Activated CD4-positive, CD25-positive, alpha-beta regulatory T cell treated with anti-CD3 and anti-CD28 coated beads, Interleukin-2, amount 50 U/mL, for 16 hours (primary cell): ENCODE measurements at places on chromosomes 5 and 9.

DNA sequence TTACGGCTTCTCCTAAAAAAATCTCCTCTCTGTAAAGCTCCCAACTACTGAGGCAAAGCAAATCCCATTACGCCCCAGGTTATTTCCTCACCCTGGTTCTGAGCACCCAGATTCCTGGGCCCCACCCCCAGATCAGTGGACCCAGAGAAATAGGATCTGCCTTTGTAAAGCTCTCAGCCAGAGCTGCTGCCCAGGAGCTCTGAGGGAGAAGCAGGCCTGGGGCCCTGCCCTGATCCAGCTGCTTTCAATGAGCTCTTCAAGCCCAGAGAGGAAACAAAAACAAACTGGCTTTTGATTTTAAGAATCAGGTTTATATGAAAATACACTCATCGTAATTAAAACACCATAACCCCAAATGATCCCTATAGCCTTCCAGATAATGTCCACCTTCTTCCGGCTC lies 124.5 kb downstream of the C5orf15 start:
- no peak for DNase-seq

DNA sequence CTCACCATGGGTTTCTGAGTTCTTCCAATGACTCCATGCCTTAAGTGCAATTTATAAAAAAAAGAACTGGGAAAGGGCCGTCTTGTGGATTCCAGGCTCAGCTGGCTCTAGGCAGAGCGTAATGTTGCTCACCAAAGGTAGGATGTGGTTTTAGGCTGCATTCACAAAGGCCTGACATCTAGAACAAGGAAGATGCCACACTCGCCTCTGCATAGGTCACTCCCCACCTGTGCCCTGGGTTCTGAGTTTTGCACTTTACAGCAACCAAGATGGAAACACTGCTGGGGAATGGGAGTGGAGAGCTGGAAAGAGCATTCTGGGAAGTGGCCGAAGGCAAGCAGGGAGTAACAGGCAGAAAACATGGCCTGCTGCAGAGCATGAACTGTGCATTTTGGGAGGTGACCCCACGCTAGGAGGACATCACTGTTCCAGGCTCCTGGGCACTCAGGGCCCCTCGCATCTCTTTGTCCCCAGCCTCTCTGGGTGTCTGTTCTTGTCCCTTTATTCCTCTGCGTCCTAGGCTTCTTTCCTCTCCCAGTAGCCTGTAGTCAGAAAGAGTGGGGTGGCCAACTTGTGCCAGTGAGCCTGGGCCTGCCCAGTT lies 12.3 kb downstream of the FCN2 start:
- no peak for DNase-seq

DNA sequence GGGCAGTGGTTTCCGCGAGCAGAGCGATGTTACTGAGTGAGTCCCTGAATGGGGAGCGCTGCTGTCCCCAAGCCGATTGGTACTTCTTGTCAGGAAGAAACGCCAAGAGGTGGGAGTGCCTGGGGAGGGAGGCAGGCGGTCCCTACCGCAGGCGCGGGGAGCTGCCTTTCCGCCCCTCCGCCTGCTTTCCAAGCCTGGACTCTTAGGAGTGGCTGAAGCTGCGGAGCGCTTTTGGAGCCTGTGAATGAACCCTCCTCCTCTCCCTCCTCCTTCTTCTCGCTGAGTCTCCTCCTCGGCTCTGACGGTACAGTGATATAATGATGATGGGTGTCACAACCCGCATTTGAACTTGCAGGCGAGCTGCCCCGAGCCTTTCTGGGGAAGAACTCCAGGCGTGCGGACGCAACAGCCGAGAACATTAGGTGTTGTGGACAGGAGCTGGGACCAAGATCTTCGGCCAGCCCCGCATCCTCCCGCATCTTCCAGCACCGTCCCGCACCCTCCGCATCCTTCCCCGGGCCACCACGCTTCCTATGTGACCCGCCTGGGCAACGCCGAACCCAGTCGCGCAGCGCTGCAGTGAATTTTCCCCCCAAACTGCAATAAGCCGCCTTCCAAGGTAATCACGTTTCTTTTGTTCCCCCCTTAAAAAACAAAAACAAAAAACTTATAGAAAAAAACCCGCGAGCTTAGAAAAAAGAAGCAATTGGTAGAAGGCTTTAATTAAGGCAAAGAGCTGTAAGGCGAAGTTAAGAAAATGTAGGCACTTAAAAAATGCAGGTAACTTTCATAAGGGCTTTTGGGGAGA lies at the start of gene VCAN:
Gene VCAN (plus strand): TSS at position 340 of the 808 bp plus-strand sequence. CDS start 11,775 bp downstream, outside the sequence.
- no peak for DNase-seq

DNA sequence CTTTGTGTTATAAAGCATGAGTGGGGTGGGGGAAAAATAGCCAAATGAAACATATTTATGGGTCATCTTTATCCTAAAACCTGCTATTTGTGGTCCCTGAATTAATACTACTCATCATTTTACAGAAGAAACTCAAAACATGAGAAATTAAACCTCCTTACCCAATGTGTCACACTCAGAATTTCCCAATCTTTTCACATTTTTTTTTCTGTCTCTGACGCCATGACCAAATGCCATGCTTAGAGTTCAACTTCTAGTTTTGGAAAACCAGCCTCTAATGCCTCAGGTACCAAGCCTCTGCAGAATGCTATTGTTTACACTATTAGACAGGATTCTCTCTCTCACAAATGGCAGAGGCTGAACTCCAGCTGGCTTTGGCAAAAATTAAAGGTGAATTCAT lies 505.5 kb upstream of the WWC1 start:
- DNase-seq, result no peak

DNA sequence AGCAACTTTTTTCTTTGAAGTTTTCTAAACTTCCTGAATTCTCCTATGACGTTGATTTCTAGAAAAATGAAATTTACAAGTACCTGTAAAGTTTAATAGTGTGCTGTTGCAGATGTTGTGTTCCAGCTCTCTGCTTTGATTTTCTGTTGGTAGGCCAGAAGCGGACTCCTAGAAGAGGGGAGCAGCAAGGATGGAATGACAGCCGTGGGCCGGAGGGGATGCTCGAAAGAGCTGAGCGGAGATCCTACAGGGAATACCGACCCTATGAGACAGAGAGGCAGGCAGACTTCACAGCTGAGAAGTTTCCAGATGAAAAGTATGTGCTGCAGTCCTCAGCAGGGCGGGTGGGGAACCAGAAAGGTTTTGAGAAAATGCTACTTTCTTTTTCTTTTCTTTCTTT lies 8.3 kb downstream of the HABP4 start:
- DNase-seq, result no peak

DNA sequence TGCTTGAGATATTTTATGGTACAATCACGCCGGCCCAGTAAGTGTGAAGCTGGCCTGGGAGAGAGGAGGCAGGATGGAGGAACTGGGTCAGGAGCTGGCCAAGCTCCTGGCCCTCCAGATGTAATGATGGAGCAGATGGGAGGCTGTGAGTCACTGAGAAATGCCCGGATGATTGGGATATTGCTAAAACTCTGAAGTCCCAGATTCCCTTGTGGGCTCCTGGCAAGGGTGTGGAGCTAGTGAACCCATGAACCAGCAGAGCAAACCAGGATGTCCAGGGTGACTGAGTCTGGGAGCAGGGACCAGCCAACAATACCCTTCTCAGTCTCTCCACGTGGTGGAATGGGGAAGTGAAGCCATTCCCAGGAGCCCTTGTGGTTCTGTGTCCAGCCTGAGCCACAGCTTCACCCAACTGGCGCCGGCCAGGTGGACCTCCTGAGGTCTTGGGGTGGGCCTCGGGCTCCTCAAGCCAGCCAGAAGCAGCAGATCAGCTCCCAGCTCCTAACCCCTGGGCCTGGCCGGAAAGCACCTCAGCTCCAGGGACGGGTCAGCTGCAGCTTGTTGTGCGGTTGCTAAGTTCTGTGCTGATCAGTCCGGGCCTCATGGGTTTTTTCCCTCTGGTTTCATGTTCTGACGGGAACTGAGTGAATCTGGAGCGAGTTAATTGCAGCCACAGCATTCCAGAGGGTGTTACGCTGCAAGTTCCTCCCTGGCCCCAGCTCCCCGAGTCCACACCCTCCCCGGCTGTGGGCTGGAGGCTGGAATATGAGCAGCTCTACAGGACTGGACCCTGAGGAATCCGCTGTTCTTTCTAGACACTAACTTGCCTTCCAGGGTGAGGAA lies 37.6 kb downstream of the DUSP1 start:
- DNase-seq, result no peak

DNA sequence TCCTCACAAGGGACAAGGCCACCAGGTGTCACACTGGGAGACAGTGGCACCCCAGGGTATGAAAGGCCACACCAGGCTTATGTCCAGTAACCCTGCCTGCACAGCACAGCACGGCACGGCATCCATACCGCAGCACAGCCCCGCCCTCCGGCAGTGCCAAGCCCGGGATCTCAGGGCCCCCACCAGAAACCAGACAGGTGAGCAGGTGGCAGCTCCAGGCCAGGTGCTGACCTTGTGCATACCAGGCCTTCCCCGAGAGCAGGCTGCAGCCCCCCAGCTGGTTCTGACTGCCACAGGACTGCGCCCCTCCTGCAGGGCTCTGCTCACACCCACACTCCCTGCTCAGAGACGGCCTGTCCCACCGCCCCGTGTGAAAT lies 56.5 kb downstream of the ADAMTS2 start:
- DNase-seq, result no peak

DNA sequence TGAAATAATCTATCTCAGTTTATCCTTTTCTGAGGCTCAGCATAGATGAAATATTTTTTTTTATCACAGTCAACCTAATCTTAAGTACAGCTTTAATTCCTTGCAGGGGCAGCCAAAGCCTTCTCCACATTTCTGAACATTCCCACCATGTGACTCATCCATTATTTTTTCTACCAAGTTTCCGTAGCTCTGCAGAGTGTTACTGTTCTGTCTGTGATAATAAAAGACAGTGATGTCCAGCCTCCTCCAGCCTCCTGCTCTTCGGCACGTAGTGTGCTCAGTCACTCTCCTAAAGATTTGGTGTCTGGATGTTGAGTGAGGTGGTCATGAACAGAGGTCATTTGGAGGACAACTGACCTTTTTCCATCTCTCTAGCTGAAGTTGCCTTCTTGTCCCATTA lies 338.1 kb upstream of the ADAMTS16 start:
- DNase-seq, result no peak

DNA sequence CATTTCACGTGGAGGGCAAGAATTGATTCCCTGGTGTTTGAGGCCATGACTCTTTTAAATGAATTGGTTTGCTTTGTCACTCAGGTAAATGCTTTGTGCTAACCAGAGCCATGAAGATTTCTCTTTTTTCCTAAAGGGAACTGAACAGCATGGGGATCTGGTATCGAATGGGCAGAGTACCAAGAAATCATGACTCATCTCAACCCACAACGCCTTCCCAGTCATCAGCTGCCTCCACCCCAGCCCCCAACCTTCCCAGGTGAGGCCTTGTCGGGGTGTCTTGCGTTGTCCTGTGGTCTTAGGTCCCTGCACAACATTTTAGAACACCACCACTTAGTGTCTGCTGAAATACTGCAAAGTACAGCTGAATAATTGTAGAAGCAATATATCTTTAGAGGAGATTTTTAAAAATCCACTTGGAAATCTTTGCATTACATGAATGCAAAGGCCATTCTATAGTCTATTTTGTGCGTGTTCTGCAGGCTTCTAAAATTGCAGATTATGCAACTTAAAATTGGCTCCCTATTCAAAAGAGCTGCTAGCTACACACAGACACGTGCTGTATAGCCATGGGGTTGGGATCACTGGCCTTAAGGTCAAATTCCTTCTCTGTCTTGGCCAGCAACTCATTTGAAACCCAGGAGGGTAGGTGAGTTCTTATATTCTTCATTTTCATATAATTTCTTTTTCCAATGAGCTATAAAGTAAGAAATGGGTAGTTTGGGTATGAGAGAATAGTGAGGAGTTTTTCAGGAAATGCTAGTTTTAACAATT lies 69.0 kb downstream of the MVB12B start:
- no peak for DNase-seq

DNA sequence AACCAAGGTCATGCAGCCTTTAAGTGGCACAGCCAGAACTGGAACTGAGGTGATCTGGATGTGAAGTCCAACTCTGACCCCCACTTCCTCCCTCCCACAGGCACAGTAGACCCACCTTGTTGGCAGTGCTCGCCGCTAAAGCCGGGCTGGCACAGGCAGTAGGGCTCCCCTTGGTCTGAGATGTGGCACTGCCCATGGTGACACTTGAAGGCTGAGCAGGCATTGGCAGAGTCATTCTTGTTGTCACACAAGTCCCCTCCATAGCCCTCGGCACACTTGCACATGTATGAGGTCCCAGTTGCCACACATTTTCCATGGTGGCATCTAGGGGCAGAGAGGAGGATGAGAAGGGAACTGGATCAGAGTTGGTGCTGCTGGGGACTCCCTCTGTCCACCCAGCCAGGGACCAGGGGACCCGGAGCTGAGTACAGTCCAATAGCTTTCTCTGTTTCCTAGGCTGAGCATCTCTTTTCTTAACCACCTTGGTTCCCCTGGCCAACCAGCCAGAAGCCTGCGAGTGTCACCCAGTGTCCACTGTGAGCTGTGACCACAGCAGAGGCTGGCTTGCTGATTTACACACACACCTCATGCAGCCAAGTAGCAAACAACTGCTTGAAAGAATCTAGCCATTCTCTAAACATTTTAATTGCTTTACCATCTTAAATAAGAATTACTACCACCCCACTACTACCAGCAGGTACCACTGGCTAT lies 90.7 kb upstream of the PANK3 start:
- DNase-seq, result no peak

DNA sequence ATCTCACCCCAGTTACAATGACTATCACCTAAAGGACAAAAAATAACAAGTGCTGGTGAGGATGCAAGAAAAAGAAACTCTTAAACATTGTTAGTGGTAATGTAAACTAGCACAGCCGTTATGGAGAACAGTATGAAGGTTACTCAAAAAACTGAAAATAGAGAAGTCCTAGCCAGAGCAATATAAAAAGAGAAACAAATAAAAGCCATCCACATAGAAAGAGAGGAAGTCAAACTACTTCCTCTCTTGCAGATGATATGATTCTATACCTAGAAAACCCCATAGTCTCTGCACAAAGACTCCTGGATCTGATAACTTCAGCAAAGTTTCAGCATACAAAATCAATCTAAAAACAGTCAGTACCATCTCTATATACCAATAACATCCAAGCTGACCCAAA lies 221.5 kb upstream of the FAM174A start:
- DNase-seq, result no peak

DNA sequence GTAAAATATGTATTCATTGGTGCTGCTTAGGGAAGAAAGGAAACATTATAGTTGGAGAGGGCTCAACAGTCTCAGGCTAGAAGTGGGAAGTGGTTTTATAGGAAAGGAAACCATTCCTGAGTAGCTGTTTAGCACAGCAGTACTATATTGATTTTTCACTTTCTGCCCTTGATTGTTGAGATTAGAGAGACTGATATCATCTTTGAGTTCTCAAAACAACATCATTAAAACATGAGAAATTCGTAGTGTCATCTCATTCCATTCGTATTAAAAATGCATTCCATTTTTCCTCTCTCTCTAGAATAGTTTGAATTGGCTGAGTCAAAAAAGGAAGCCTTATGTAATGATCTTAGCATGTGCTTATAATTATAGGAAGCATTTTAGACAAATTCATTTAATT lies 14.1 kb downstream of the POLR3G start:
- no peak for DNase-seq

DNA sequence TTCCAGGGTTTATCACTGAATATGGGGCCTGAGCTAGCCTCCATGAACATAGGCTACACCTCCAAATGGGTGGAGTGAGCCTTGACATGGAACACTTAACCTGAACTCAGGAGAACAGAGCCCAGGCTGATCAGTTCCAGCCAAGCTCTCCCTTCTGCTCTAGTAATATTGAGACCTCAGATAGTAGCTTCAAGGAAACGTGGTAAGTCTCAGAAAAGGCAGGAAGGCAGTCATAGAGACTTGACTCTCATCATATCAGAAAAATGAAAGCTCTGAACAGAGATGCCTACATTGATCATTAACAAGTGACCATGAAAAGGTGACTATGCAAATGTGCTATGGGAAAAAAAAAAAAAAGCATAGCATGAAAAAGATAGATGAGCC lies 40.5 kb upstream of the MYO10 start:
- no peak for DNase-seq

GRCh38 chr9:95605816-95606488 lies 89.2 kb upstream of the PTCH1 start:
- no peak for DNase-seq
